ENCODE measurements at places on chromosomes 6 and 20.

DNA sequence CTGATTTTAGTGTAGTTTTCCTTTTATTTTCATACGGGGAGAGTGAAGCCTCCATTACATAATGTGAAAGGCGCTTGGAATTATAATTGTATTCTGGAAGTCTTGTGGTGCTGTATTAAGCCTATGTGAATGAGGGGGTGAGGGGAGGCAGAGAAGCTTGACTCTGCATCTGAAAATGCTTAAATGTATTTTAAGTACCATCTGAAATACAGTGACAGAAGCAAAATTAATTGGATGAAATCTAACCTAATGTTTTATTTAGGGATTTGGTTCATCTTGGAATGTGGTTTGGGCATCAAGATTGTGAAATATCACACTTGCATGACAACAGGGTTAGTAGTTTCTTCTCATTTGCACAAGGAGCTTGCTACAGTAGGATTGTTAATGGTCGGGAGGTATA, 41.2 kb downstream of the TMEM200A start:
- no peak for DNase-seq

GRCh38 chr6:166545156-166546034, 41.1 kb downstream of the RAMACL start:
- peak; percentile 40 for DNase-seq

DNA sequence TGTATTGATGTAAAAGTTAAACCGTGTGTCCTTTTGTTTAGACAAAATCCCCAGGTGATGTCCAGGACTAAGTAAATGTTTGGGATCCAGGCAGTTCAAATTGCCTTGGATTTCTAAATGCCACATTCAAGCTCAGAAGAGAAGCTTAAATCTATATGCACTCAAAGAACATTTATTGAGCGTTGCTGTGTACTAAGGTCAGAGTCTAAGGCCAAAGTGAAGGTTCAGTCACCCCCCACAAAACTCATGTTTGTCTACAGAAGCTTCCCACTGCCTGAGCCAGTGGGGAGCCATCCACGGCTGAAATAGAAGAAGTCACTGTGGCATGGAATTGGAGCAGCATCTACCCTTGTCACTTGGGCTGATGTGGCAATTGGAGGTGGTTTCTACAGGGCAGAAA, 70.7 kb upstream of the INSM1 start:
- no peak for DNase-seq

- DNase-seq = no peak
Measured at GRCh38 chr6:168045141-168045691, 33.8 kb downstream of the FRMD1 start.

DNA sequence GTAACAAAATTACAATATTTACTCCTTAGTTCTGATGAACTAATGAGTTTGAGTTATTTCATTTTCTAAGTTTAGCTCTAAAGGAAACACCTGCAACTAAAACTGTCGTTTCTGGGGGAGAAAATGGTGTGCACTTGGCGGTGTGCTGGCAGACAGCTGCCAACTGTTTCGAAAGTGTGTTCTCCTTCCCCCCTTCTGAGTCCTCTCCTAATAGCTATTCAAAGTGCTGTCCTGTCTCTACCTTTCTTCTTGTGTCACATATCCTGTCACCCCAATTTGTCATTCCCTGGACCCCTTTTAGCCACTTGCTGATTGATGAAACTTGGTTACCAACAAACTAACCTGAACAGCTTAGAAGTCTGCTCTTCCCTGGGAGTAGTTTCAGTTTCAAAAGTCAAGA, 4.9 kb upstream of the UBE2J1 start:
- DNase-seq = no peak

- peak; percentile 97 for DNase-seq
Measured at GRCh38 chr20:23420943-23421931, at the start of gene NAPB. Gene NAPB, minus strand, starts transcription at chr20:23421488. Its CDS starts 86 bp downstream, at chr20:23421402.

DNA sequence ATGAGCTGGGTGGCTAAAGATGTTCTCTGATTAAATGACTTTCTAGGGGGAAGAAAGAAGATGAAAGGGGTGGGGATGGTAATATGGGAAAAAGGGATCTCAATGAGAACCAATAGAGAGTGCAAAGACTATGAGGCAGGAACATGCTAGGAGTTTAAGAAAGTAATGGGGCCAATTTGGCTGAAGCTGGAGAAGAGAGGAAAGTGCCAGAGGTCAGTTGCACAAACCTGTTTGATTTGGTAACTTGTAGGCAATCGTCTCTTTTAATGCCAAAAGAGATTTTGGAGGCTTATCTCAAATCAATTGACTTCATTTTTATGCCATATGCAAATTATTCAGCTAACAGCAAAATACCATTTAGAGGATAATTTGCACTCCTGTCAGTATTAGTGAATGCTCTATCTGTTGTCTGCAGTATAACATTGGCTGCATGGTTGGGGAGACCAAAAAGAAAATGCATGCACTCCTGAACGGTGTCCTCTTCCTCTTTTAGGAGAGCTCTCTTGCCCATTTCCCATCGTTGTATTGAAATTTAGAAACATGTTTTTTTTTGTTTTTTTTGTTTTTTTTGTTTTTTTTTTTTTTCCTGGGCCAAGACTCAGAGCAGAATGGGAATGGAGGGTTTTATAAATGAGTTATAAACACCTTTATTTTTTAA, 193.9 kb downstream of the BTBD3 start:
- no peak for DNase-seq

DNA sequence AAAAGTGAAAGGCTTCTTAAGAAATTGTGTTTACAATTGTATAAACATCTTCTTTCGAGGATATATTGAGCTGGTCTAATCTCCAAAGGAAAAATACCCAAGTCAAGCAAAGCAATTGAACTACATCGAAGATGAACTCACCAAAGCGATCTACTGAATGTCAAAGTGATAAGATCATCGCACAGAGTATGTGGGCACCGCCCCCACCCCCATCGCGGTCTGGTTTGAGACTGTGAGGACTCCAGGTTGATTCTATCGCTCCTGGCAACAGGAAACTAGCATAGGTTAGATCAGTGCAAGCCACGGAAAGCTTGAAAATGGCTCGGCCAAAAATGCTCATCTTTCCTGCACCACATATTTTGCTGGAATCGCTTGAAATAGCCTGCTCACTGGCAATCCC, 133.2 kb upstream of the RPS6KA2 start:
- DNase-seq = no peak

- no peak for DNase-seq
Measured at GRCh38 chr20:4304601-4305000, 289.2 kb upstream of the RNF24 start.

DNA sequence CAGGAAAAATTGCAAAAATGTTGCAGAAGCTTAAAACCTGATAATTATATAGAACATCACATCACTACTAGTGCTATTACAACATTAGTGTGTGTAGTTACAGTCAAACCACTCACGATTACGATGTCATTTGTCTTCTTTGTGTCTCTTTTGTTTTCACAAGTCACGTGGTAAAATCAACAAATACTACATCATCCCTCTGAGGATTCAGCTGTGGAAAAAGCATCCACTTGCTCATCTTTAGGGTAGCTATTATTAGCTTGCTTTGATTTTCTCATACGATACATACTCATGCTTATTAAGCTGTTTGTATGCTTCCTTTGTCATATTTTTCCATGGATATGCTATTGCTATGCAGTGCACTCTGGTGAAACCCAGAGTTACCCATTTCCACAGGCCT, 22.2 kb upstream of the ATXN1 start:
- DNase-seq = no peak

DNA sequence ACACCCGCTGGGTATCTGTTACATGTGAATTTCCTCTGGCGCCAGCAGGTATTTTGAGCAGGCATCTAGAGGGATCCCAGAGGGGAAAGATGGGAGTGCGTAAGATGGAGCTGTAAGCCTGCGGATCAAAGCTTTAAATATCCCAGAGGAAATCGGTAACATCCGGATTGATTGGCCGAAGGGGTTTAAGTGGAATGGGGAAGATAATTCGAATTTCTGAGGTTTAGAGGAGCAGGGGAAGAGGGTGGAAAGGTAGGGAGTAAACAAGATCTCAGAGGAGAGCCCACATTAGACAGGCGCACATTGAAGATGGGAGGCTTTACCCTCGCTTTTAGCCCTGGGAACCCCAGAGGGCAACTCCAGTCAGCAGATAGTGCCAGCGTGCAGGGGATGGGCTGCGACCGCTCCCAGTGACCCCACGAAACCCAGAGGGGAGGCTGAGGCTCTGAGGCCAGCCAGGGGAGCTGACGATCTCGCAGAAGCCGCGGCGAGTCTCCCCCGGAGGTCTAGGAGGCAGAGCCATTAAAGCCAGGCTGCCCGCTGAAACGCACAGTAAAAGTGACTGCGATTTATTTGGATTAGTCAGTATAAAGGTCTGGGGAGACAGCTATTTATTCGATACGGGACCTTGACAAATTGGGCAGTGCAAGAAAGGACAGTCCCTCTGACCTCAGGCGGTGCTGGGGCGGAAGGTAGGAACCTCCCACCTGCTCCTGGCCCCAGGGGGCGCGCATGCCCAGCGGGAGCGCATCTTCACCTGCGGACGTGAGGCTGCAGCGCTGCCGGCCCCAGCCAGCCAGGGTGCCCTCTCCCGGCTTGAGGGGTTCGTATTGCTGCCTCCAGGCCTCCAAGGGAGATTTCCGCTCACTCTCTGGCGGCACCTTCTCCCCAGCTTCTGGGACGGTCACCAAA, 34.3 kb upstream of the TCF21 start:
- DNase-seq = peak; percentile 17

GRCh38 chr6:135852746-135853145, 1.2 kb downstream of the PDE7B start:
- no peak for DNase-seq

- peak; percentile 12 for DNase-seq
Measured at GRCh38 chr20:36210436-36211021, 25.7 kb upstream of the AAR2 start.
